ENCODE measurements at places on chromosomes 13 and 19.
A peak's percentile ranks its signal among the peaks of the same experiment; 100 is the strongest.

DNA sequence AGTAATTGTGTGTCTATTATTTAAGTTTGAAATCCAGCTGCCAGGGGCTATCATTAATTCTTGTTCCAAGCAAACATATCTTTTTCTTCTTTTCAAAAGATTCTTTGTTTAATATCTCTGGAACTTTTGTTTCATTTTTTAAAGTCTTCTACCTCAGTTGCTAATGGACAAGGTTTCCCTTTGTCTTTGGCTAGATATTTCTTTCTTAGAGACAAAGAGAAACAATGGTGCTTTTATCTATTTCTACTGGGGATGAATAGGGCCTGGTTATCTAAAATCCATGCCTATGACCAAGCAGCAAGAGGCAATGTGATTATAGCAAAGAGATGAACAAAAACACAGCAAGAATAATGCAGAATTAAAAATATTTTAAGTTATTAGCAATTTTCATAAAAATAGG is 661.3 kb upstream of the KLF12 start:
- no peak for DNase-seq

DNA sequence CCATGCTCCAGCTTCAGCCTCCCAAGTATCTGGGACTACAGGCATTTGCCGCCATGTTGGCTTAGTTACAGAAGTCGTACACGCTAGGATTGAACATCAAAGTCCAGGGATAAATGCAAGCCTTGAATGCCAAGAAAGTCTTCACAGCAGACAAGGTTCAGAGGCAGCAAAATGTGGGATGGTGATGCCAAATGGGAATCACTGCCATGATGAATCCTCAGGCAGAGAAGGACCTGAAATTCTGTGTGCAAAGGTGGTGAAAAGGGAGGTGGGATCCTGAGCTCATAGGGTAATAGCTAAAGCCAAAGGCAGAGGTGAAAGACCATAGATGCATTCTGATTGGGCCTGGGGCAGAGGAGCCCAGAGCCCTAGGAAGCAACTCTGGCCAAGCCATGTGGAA is 79.3 kb upstream of the STK24 start:
- no peak for DNase-seq

DNA sequence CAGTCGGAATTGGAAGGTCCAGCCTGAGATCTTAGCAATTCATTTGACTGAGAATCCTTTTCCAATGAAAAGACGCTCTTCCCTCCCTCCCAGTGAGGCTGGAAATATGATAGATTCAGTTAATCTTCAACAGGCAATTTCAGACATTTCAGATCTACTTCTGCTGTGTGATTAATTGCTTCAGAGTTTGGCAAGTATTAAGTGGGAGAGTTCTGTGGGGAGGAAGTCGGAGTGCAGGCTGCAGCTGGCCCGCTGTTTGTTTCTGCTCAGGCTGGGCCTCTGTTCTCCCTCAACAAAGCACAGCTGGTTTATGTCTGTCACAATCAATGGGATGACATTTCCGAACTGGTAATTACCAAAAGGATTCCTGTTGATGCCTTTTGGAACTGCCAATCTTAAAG is 178.2 kb downstream of the NDFIP2 start:
- no peak for DNase-seq

DNA sequence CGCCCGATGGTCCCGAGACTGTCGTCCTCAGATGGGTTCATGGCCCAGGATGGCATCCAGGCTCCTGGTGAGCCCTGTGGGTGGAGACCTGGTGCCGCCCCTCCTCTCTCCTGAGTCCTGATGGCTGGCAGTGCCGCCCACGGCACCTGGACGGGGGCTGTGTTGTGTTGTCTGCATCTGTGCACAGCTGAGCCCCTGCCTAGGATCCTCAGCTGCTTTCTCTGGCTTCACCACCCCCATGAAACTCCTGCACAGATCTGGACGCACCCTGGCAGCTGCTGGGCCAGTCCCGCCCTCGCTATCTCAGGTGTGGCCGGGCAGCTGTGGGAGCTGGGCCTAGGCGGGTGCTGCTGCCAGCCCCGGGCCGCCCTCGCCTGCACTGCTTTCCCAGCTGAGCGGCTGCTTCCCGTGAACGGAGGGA is 27.7 kb downstream of the MCF2L start:
- DNase-seq = no peak

GRCh38 chr13:23754506-23754905 is 134.7 kb downstream of the MIPEP start:
- DNase-seq = peak; percentile 84

DNA sequence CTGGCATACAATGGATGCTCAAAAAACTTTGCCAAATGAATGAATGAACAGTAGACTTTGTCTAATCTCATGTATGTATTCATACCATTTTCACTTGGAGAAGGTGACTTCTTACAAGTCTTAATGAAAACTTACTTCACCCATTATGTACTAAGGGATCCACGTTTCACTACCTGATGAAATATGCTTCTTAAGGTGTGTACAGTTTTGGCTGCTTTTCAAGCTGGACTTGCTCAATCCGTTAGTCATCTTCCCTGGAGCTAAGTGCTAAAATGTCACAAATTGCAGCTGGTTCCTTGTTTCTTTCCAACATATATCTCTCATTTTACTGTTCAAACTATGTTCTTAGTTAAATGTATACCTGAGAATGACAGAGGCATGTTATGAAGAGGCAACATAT is 4.2 kb upstream of the CCNA1 start:
- no peak for DNase-seq

DNA sequence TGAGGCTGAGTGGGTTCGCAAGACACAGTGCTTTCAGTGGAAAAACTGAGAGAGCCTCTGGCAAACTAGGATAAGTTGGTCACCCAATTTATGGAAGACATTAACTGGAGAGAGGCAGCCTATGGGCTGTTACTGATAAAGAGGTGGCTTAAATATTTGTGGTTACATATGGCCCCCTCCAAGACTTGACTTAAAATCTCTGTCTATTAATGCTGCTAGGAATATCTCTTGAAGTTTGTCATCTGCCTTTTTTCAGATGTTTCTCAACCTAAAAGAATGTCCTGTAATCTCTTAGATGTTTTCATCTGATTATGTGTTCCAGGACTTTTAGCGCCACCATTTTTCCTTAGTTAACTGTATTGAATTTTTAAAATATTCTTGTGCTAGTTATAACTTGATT is 54.6 kb downstream of the NAA16 start:
- DNase-seq = no peak
